Neural progenitor cell (in vitro differentiated cells): ENCODE measurements at places on chromosomes 5 and 9.

DNA sequence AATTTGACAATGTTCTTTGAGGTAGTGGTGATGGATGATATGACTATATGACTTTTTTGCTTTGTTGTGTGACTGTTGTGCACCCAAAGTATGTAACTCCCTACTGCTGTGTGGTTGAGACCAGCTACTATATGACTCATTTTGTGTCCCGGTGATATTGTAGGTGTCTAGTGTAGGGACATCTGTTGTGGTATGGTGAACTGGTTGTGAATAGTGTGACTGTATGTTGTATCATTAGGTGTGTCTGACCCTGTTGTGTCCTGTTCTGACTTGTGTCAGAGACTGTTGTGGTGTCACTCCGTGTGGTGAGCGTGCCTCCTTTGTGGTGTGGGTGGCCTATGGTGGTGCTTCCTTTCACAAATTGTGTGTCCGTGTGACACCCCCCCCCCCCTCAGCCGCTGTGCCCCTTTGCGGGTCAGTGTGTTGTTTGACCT is 11.2 kb upstream of the CXXC5 start:
- no peak for DNase-seq

- no peak for DNase-seq
These were observed 995.4 kb upstream of the ACO1 start for GRCh38 chr9:31389075-31389474.

DNA sequence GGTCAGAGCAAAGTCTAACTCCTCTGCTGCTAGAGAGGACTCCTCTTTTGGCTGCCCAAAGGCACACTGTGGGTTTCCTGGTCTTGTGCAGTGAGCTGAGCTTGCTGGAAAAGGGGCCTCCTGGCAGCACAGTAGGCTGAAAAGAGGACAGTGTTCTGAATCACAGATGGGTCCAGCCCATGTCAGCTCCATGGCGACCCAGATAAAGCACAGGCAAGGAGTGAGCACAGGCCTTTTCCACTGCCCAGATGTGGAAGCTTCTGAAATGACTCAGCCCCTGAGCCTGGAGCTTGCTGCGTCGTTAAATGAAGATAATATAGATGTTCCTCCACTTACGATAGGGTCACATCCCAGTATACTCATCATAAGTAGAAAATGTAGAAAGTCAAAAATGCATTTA is 8.1 kb downstream of the CCDC180 start:
- DNase-seq = no peak

DNA sequence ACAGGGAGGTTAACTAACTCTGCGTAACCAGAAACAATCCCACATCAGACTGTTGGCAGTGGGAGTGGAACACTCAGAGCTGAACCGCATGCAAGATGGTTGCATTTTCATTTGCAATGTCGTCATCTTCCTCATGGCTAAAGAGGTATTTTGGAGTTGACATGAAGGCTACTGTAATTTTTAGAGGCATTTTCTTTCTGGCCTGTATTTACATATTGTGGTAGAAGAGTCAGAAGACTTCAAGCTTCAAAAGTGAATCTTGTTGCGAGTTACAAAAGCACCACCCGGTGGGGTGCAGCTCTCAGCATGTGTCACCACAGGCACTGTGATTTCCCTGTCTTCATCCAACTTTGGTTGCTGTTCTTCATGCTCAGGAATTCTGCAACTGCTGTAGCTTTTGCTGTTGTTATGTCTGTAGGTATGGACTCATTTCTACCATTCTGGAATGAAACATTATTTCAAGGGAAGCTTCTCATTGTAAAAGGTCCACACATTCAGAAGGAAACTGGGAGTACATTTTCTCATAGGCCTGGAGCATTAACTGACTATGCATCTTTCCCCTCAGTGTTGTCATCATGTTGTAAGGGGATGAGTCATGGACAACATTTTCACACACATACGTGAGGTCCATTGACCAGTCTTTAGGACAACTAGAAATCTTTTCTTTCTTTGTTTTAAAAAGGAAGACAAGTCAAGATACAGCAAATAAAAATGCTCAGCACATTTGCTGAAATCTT is 35.4 kb upstream of the GDNF start:
- no peak for DNase-seq

DNA sequence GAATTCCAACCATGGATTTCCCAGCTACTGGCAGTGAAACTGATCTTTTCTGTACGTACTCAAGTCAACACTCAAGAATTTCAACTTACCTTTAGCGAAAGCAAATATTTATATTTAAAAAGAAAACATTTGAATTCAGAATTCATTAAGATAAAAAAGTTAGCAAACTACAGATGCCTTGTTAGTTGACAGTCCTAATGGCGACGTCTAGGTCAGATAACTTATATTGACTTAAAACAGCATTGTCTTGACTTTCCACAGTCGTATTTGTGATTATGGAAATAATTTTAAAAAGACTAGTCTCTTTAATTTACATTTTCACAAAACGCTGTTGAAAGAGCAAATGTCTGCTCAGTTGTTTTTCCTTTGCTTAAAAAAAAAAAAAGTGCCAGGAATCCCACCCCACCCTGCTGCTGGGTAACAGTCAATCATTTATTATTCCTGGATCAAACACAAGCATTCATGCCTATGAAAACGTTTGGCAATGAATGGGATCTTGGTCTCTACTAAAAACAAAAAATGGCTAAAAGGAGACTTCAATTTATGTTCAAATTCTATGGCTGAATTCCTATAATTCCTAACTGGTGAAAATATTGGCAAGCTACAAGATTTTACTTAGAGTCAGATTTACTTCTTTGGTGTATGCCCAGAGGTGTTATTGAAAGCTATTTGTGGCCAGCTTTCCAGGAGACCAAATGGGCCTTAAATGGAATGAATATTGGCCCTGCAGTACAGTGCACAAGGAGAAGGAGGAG is 22.0 kb downstream of the OR2S2 start:
- DNase-seq = no peak

DNA sequence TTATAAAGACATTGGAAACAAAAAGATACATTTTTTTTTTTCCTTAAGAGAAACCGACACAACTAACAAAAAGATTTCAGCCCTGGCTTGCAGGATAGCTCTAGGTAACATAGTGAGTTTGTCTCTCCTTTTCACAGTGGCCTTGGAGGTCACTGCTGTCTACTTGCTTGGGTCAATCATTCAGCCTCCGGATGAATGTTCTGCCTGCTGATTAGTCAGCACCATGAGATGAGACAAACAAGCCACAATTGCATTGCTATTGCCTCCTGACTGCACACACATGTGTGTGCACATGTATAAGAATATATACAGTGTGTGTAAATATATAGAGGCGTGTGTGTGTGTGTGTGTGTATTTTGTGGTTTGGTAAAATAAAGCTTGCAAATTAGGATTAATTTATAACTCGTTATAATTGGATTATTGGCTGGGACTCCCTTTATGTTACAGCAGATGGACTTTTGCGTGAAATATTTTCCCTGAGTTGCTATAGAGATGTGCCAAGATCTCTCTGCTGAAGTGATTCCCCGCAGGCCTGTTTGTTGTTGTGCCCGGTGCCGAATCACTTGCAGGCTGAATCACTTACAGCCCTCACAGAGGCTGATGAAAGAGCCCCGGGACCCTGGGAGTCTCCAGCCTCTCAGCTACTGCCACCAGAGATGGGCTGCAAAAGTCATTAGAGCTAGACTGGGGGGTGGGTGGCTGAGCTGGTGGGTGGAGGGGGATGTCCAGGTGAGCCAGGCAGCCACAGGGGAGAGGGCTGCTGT is 161.2 kb downstream of the FGF18 start:
- no peak for DNase-seq

DNA sequence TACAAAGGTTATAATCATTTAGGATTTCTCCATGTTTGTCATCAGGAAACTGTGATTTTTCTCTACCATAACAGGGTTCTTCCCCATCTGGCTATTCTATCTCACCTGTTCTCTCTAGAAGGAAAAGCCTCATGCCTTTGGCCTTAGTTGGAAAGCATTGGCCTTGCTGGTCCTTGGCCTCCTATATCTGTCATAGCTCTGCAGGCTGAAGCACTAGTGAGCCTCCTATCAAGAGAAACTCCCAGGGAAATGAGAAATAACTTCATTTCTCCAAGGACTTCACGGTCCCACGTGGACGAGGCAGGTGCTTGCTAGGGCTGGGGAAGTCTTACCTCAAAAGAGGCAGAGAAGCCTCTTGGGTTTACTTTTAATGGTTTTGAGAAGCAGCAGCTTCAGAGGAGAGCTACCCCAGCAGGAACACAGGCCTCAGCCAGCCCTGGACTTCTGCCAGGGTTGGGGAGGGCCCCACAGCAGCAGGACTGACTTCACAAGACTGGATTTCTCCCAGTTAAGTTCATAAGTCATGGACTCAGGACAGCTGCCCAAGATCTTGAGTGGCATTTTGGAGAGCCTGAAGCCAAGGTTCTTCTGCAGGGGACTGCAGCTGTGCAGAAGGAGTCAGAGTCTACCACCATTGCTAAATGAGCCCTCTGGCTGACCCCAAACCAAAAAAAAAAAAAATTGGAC is 15.8 kb upstream of the PSAT1 start:
- DNase-seq = no peak

- DNase-seq = no peak
These were observed 129.8 kb downstream of the MACROH2A1 start for GRCh38 chr5:135269199-135269598.

DNA sequence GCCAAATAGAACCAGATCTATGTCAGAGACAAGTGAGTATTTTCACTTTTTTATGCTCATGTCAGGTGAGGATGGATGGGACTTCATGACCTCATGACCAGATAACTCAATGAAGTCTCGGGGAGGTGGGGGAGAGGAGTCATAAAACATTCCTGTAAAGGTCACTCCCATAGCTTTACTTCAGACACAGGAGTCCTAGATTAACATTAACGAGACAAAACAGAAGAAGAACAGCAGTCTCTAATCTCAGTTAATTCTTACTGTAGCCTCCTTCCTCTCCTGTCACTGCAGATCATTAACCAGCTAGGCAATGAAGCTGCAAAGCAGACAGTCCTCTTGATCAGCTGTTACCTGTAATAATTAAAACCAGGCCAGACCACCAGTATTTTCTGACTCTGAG is 11.2 kb downstream of the CRHBP start:
- no peak for DNase-seq

- no peak for DNase-seq
These were observed 51.7 kb upstream of the NFIB start for GRCh38 chr9:14365670-14366069.

- DNase-seq = no peak
These were observed 43.2 kb downstream of the MRRF start for GRCh38 chr9:122307925-122308324.

DNA sequence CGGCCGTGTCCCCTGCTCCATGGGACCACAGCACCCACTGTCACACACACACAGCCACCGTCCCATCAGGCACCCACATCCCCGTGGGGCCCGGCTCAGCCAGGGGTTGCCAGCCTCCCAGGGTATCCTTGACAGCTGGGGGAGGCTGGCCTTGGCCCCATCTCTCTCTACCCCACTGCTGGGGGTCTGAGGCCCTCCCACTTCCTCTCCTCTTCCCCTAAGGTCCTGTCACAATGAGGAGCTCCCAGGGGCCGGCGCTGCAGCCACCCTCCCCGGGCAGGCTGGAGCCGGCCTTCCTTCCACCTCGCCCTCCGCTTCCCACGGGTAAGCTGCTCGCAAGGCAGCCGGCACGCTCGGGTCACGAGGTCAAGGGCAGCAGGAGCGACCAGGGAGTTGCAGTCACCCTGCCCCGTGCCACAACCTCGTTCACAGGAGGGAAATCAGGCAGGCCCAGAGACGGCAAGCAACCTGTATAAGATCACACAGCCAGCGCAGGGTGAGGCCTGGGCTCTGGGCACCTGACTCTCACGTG is 38.6 kb upstream of the NOTCH1 start:
- no peak for DNase-seq
